ENCODE measurements at places on chromosomes 1 and 21. TPM values are rescaled to one million over a fixed set of nuclear protein-coding genes. Genes with fewer than 3 reads are reported as not detected.

The NCDN gene
- polyA plus RNA-seq = 17.1 TPM

The KRTAP15-1 gene
- not detected for polyA plus RNA-seq

The LCE1E gene
- not detected for polyA plus RNA-seq

The COL11A1 gene
- not detected for polyA plus RNA-seq

The CRABP2 gene
- polyA plus RNA-seq = 1.1 TPM

The MIXL1 gene
- not detected for polyA plus RNA-seq

The MAP3K21 gene
- 0.47 TPM for polyA plus RNA-seq

The SMPDL3B gene
- not detected for polyA plus RNA-seq

The RCAN1 gene
- polyA plus RNA-seq = 15.3 TPM

The PCSK9 gene
- polyA plus RNA-seq = not detected

The PCAT6 gene
- polyA plus RNA-seq = not detected

The NUP210L gene
- not detected for polyA plus RNA-seq

The COL24A1 gene
- polyA plus RNA-seq = not detected

The MSH4 gene
- not detected for polyA plus RNA-seq

The CSRP1 gene
- polyA plus RNA-seq = 52.0 TPM

The AUNIP gene
- polyA plus RNA-seq = not detected

The NGF gene
- not detected for polyA plus RNA-seq

The OR2T11 gene
- not detected for polyA plus RNA-seq

The LMOD1 gene
- polyA plus RNA-seq = not detected

The IGSF3 gene
- not detected for polyA plus RNA-seq

The CLDN8 gene
- not detected for polyA plus RNA-seq

The CACNA1S gene
- polyA plus RNA-seq = not detected

The CELA3A gene
- not detected for polyA plus RNA-seq

The OR2L8 gene
- polyA plus RNA-seq = not detected

The FAM167B gene
- polyA plus RNA-seq = not detected

The RYR2 gene
- polyA plus RNA-seq = not detected

The LCE1F gene
- polyA plus RNA-seq = not detected

The AKNAD1 gene
- not detected for polyA plus RNA-seq

The OR11L1 gene
- polyA plus RNA-seq = not detected

The TNFRSF4 gene
- polyA plus RNA-seq = 1.5 TPM

The TMEM81 gene
- polyA plus RNA-seq = 0.79 TPM

The PRR9 gene
- not detected for polyA plus RNA-seq

The OR10T2 gene
- polyA plus RNA-seq = not detected

The GRHL3 gene
- not detected for polyA plus RNA-seq

The SYPL2 gene
- polyA plus RNA-seq = 0.43 TPM

The CALML6 gene
- polyA plus RNA-seq = not detected

The IGSF9 gene
- polyA plus RNA-seq = 0.12 TPM

The FNDC7 gene
- not detected for polyA plus RNA-seq

The GPR157 gene
- 2.0 TPM for polyA plus RNA-seq

The AIRE gene
- polyA plus RNA-seq = 0.14 TPM

The TCEA3 gene
- polyA plus RNA-seq = 34.4 TPM

The WDR3 gene
- 28.8 TPM for polyA plus RNA-seq

The C4BPA gene
- polyA plus RNA-seq = not detected

The HCRTR1 gene
- polyA plus RNA-seq = not detected

The IL10RB gene
- polyA plus RNA-seq = 47.2 TPM

The PTPRC gene
- 1,286 TPM for polyA plus RNA-seq

The CLIC6 gene
- polyA plus RNA-seq = not detected

The ADGRL2 gene
- not detected for polyA plus RNA-seq

The CELA2A gene
- polyA plus RNA-seq = not detected

The ANKRD45 gene
- not detected for polyA plus RNA-seq

The FNDC5 gene
- polyA plus RNA-seq = 0.25 TPM

The SFN gene
- polyA plus RNA-seq = not detected
